Panc1 (cell line): ENCODE measurements at places on chromosomes 6 and 20. TPM values are rescaled to one million over a fixed set of nuclear protein-coding genes. Genes with fewer than 3 reads are reported as not detected.

MAS1L gene
- not detected for total RNA-seq

TRDN gene
- not detected for total RNA-seq

ARMC2 gene
- 9.3 TPM for total RNA-seq

BPIFB2 gene
- total RNA-seq: not detected

SNPH gene
- total RNA-seq: 6.4 TPM

DNA sequence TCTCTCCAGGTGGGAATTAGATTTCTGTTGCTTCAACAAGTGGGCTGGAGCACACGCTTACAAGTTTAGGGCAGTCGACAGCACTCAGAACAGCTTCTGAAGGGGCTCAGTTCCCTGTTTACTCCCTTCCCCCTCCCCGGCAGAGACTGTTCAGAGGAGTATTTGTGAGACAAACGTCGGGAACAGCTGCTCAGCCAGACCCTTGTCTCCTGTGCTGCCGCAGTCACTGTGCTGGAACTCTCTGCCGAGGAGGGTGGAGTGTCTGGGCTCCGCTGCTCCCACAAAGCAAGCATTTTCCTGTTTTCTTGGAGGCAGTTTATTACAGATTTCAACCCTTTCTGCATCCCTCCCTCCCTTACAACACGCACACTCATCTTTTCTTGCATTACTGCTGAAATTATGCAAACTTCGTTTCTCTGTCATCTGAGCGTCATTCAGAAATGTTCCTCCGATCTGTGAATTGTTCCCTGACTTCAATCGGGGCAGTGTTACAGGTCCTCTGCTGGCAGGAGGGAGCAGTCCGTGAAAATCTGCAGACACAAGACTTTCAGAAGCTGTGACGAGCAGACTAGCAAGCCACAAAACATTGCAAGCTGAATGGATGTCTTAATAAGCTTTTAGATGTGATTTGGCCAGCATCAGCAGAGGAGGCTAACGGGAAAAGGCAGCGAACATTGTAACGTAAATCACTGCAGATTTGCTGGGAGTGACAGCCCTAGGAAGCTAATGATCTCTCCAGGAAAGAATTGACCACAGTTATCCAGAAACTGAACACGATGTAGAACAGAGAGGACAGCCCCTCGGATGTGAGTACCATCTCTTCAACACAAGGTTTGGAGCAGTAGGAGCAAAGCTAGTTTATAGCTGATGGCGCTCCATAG is 76.2 kb downstream of the LYRM2 start:
- DNase-seq: no peak

- no peak for DNase-seq
Observed at GRCh38 chr6:42616716-42617115, 52.9 kb downstream of the UBR2 start.
